Nucleus accumbens (tissue), 56 donors: ENCODE measurements at places on chromosomes 7 and 10.

- no peak for DNase-seq
These were observed 13.5 kb upstream of the RPEL1 start for GRCh38 chr10:103232131-103232673.

DNA sequence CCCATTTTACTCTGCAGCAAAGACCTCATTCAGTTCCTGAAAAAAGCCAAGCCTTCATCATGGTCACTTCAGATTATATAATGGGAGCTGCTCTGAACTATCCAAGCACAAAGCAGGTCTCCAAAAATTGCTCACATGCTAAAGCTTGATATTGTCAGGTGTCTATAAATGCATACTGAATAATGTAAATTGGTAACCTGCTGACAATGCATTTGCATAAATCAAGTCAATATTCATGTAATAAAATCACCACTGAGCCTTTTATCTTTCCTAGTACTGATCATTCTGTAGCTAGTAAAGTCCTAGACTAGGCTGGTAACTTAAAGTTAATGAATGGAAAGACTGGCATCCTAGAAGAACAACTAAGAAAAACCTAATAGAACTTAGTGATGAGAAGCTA, 188.3 kb downstream of the IMMP2L start:
- no peak for DNase-seq

- no peak for DNase-seq
These were observed 3.7 kb downstream of the DBNL start for GRCh38 chr7:44048031-44048795.

DNA sequence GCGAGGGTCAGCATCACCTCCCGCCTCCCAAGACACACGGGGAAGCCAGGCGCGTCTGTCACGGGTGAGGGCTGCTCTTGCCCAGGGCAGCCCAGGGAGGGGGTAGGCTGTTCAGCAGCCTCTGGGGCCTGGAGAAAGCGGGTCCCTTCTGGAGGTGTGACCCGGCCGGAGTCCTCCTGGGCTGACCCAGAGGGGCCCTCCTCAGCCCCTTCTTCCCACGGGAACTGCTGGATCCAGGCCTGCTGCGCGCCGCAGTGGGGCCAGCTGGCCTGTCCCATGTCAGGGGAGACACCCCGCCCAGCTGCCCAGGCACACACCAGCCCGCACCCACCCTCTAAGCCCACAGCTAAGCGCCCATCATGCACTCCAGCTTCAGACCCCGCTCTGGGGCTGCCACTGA, 41.8 kb downstream of the INSIG1 start:
- no peak for DNase-seq

DNA sequence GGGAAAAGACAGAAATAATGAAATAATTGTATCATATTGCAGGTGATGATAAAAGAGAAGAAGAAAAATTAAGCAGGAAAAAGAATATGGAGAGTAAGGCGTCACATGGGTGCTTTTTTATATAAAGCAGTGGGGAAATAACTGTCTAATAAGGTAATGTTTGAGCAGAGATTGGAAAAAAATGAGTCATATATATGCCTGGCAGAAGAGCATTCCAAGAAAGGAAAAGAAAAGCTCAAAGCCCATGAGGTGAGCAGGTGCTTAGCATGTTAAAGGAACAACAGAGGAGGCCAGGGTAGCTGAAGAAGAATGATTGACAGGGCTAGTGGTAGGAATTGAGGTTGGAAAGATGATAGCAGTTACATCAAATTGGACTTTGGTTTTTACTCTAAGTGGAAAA, 739.5 kb downstream of the SORCS1 start:
- no peak for DNase-seq

- DNase-seq = no peak
These were observed 115.4 kb downstream of the WDR37 start for GRCh38 chr10:1171586-1171985.

DNA sequence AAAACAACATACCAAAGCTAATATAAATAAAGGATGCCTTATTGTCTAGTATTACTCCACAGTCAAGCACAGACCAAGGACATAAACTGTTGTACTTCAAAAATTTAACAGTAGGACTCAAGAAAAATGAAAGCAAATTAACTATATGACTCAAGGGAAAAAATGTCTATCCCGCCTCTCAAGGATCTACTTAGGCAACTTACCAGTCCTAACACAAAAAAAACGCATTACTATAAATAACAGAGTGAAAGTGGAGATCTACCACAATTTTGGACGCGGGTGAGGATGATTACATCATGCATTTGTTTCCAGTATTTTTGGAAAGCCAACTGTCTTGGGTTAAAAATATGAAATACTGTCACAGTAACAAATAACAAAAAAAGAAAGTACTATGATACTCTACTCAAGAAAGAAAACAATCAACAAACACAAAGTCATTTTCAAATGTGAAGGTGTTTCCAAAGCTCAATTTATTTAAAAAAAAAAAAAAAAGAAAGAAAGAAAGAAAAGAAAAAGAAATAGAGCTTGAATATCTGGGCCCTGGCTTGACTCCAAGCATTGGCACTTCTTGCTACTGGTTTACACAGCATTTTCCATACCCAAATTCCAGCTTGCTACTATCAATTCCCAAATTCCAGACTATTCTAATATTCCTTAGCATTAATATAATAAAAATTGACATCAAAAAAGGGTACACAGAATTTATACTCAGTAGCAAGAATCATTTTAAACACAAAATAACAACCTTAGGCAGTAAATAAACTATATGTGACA, 99.4 kb downstream of the RSU1 start:
- DNase-seq = no peak
